NCI-H146 (cell line): ENCODE measurements at places on chromosomes 2 and 18.
A peak's percentile ranks its signal among the peaks of the same experiment; 100 is the strongest.

DNA sequence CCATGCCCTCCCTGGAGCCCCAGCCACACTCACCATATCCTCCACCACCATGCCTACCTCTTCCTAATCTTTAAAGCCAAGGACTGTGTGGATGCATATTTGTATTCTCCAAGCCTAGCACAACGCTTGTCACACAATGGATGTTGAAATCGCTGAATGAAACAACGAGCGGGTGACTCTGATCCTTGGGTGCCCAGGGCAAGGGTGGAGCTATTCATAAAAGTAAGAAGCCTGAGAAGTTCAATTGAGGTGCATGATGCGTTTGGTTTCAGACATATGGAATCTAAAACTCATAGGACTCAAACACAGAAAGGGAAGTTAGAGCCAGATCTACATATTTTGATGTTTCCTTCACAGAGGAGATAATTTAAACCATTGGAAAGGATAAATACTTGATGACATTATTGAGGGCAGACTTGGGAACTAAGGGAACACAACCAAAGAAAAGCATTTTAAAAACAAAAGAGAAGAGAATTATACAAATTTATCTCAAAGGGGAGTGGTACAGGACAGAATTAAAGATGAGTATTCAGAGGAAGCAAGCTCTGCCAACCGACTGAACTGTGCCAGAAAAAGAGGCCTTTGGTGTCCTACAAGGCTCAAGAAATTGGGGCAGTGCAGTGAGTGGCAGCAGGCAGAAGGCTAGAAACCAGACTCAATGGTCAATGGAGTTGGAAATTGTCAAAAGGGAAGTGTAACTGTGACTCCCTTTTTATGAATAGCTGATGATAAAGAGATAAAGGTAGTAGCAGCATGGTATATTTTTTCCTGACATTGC is 200.6 kb upstream of the NCKAP5 start:
- DNase-seq: no peak

DNA sequence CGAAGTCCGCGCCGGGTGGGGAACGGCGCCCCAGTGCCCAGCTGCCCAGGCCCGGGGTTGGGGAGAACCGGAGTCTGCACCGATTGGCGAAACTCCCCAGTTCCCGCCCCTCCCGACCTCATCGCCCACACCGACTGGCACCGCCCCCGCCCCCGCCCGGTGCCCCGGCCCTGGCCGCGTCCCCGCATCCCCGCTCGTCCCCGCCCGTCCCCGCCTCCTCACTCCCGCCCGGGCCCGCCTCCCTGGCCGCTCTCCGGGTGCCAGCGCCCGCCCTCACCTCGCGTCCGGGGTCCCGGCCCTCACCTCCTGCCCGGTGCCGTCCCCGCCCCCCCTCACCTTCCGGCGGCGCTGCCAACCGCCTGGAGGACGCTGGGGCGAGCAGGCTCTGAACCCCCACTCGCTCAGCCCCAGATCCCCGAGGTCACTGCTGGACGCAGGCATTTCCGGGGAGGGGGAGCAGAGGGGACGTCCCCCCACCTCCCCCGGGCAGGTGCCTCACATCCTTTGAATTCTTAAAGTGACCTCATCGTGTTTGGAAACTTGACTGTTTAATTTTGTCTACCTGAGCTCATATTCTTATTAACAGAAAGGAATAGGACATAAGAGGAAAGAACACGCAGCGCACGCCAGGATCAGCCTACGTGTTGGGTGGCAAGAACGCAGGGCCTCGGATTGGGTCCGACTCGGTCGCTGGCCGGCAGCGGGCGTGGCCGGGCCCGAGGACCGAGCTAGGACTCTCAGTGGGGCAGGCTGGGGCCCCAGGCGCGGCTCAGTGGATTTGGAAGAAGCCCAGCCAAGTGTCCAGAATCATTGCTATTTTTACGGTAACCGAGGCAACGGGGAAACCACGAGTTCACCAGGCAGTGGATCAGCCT is at the start of gene FAM110C:
TSS of gene FAM110C (minus strand) at position 35 of the 875 bp plus-strand sequence. CDS start 120 bp downstream, outside the sequence.
- DNase-seq: peak; percentile 27

GRCh38 chr18:24935896-24936295 is 416.1 kb downstream of the ZNF521 start:
- no peak for DNase-seq

- no peak for DNase-seq
Measured at GRCh38 chr18:62857263-62857976, 142.1 kb downstream of the PHLPP1 start.

DNA sequence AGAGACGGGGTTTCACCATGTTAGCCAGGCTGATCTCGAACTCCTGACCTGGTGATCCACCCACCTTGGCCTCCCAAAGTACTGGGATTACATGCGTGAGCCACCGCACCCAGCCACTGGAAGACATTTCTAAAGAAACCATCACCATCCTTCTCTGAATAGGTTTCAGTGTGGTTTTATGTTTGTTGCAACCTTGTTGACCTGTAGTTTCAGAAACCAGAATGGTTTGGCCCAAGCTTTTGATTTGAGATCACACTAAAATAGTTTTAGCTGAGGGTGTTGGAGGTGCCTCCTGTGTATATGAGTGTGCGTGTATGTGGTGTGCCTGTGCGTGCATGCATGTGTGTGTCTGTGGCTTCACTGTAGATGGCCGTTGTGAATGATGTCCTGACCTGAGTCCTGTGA is 26.2 kb downstream of the INPP4A start:
- DNase-seq: no peak

DNA sequence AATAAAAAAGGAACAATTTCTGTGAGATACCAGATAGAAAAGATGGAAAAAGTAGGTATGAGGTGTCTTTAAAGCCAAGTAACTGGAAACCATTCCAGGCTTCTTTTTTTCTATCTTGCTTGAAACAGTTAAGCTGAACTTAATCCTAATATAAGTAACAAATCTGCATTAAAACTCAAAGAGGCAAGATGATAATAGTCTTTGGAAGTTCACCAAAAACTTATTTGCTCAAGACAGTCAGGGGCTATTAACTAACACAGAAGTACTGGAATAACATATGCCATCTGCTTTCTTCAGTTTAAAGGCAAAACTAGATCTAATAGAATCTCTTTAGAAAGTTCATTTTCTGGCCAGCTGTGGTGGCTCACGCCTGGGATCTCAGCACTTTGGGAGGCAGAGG is 18.8 kb downstream of the PDIA6 start:
- DNase-seq: no peak

GRCh38 chr2:240298117-240298790 is 137.2 kb upstream of the GPC1 start:
- DNase-seq: no peak

DNA sequence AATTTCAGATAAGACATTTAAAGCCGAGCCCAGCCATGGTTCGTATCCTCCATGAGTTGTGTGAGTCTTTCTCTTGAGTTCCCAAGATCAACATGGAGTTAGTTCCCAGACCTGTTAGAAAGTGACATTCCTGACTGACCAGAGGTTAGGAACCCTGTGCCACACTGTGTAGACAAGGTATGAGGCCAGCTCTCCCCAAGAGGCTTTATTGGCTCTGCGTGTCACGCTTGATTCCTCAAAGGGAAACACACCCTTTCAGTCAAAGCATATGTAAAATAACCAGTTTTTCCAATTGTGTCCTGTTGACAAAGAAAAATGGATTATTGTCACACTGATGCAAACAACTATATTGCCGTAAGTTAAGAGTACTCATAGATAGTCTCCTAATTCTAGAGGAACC is 1.2 kb downstream of the SULT1C3 start:
- no peak for DNase-seq

DNA sequence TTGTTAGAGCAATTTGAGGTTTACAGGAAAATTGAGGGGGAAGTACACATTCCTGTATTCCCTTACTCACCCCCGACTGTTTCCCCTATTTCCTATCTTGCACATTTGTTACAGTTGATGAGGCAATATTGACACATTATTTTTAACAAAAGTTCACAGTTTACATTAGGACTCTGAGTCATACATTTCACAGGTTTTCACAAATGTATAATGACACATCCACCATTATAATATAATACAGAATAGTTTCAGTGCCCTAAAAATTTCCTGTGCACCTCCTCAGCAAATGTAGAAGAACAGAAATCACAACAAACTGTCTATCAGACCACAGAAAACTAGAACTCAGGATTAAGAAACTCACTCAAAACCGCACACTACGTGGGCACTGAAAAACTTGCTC is 160.6 kb upstream of the RMP24 start:
- DNase-seq: no peak

GRCh38 chr2:232200195-232200594 is 178.4 kb upstream of the ALPP start:
- DNase-seq: no peak

- DNase-seq: no peak
Measured at GRCh38 chr2:8462899-8463648, 218.8 kb upstream of the ID2 start.

DNA sequence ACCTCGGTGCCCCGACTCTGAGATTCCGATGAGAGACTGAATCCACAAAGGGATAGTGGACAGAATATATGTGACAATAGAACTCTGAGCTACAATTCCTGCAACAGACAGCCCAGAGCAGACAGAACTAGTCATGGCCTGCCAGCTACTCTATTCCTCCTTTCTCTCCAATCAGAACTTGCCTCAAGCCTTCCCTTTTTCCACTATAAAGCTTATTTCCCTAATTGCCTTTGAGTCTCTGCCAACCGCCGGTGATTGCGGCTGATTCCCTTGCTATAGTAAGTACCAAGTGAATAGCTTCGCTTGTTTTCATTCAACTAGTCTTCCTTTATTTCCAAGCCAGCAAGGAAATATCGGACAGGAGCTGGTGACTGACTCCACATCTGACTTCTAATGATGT is 96.8 kb downstream of the DSC3 start:
- no peak for DNase-seq
